Activated CD4-positive, alpha-beta memory T cell treated with anti-CD3 and anti-CD28 coated beads, Interleukin-2, amount 10 ng/mL, durations not matched to agents 7 days and 5 days (primary cell): ENCODE measurements at places on chromosomes 2 and 18. TPM values are rescaled to one million over a fixed set of nuclear protein-coding genes. Genes with fewer than 3 reads are reported as not detected.
A peak's percentile ranks its signal among the peaks of the same experiment; 100 is the strongest.

GRCh38 chr2:84768840-84769239, 112.0 kb downstream of the TRABD2A start:
- H3K4me1 ChIP-seq: peaks cover 2% of the 10 kb centered on the region
- H3K27me3 ChIP-seq: no peaks in the 10 kb centered on the region
- no peak for DNase-seq
- H3K27ac ChIP-seq: no peak overlapping the region
- H3K36me3 ChIP-seq: peaks cover 10% of the 10 kb centered on the region

- peaks cover 13% of the 10 kb centered on the region for H3K27me3 ChIP-seq
- no peaks in the 10 kb centered on the region for H3K36me3 ChIP-seq
- no peaks in the 10 kb centered on the region for H3K4me1 ChIP-seq
- H3K27ac ChIP-seq: no peak overlapping the region
- H3K4me3 ChIP-seq: no peak overlapping the region
- DNase-seq: no peak
These were observed 167.2 kb upstream of the RBBP8 start for GRCh38 chr18:22765896-22766295.

- H3K27ac ChIP-seq: peak overlapping the region; percentile 88
- peak overlapping the region; percentile 79 for H3K4me3 ChIP-seq
- peaks cover 8% of the 10 kb centered on the region for H3K36me3 ChIP-seq
- no peaks in the 10 kb centered on the region for H3K27me3 ChIP-seq
- DNase-seq: no peak
These were observed 400.6 kb upstream of the ID2 start for GRCh38 chr2:8281234-8281633.

- H3K36me3 ChIP-seq: no peaks in the 10 kb centered on the region
- no peaks in the 10 kb centered on the region for H3K4me1 ChIP-seq
- H3K27me3 ChIP-seq: no peaks in the 10 kb centered on the region
- no peak overlapping the region for H3K4me3 ChIP-seq
- no peak for DNase-seq
These were observed 180.2 kb upstream of the SMIM21 start for GRCh38 chr18:75607701-75608100.

DNA sequence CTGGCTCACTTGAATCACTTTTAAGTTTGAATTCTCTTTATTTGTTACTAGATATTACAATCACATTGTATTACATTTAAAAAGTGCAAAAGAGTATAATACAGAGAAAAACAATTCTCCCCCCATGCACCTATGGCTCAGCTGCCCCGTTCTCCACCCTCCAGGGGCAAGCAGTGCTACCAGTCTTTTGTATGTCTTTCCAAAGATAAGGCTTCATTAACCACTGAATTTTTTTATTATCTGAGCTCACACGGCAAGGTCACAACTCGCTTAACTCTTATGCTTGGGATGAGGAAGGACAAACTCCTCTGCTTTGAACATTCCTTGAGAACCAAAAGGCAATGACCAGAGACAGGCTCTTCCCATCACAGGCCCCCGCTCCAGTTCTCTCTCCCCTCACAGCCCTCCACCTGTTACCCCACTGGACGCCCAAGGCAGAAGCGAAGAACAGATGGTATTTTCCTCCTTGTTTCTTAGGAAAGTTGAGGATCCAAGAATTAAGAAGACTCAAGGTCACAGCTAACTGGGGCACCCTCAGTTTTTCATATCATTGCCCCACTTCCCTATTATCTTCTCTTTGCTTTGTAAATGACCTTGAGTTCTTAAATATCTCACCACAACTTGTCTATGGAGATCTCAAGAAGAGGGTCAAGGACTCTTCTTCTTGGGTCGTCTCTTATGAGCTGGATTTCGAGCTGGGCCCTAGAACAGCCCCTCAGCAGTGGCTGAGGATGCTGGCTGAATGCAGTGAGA, 30.1 kb downstream of the SH2D6 start:
- no peaks in the 10 kb centered on the region for H3K4me1 ChIP-seq
- no peaks in the 10 kb centered on the region for H3K27me3 ChIP-seq
- no peak for DNase-seq
- H3K27ac ChIP-seq: no peak overlapping the region
- H3K36me3 ChIP-seq: no peaks in the 10 kb centered on the region

GRCh38 chr2:189836644-189837043, 52.4 kb downstream of the PMS1 start:
- DNase-seq: no peak
- no peak overlapping the region for H3K4me3 ChIP-seq
- H3K27me3 ChIP-seq: no peaks in the 10 kb centered on the region
- H3K27ac ChIP-seq: no peak overlapping the region
- H3K36me3 ChIP-seq: peaks cover 16% of the 10 kb centered on the region

- H3K27me3 ChIP-seq: no peaks in the 10 kb centered on the region
- H3K27ac ChIP-seq: no peak overlapping the region
- H3K36me3 ChIP-seq: no peaks in the 10 kb centered on the region
- no peak overlapping the region for H3K4me3 ChIP-seq
- no peak for DNase-seq
- no peaks in the 10 kb centered on the region for H3K4me1 ChIP-seq
These were observed 65.0 kb upstream of the MFF start for GRCh38 chr2:227260041-227260440.

DNA sequence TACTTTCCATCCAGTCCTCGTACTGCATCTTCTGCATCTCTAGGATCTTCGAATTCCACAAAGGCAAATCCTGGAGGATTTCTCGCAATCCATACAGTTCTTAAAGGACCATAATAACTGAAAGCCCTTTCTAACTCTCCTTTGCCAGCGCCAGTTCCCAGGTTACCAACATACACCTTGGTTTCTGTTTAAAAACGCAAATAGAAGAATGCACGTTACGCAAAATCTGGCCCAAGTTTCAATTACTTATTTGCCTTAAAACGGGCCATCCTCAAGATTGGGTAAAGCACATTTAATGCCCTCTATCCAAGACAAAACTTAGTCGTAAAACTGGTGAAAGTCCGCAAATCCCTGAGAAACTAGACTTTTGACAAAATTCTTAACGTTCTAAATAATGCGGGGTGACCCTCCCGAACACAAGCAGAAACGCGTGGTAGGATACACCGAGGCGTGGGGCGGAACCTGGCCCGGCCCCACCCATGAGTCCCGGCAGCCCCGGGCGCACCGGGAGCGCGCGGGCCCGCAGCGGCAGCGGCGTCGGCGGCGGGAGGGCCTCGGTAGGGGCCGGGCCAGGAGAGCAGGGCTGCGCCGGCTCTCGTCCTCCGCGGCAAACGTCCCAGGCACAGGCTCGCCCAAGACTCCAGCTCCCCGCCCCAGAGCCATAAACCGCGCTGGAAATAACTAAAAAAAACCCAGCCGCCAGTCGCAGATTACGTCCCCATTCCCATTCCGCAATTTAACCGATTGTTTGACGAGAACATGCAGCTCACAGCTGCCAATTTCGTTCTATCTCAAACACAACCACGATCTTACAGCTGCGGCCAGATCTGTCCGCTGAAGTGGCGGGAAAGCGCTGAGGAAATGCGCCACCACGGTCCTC, 910 bp downstream of the SRSF7 start:
- H3K27me3 ChIP-seq: no peaks in the 10 kb centered on the region
- peak; percentile 66 for DNase-seq
- H3K27ac ChIP-seq: peak overlapping the region; percentile 98
- peak overlapping the region; percentile 97 for H3K4me3 ChIP-seq

DNA sequence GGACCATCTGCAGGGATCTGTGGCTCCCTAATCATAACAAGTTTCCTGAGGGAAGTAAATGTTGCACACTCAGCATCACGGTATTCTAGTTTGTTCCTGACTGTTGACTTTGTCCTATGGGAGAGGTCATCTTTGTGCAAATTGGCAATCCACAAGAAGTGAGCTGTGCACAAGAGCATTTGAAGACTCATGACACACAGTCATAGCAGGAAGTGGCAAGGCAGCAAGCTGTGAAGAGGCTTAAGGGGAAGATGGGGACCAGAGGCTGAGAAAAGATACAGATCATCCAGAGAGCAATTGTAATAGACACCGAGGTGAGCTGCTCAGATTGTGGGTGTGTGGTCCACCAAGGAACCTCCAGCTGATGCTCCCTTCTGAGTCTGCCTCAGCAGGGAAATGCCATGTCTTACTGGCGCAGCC, 2.7 kb downstream of the TNP1 start:
- no peaks in the 10 kb centered on the region for H3K36me3 ChIP-seq
- peaks cover 19% of the 10 kb centered on the region for H3K4me1 ChIP-seq
- H3K27ac ChIP-seq: no peak overlapping the region
- H3K27me3 ChIP-seq: peaks cover 4% of the 10 kb centered on the region
- no peak overlapping the region for H3K4me3 ChIP-seq

DNA sequence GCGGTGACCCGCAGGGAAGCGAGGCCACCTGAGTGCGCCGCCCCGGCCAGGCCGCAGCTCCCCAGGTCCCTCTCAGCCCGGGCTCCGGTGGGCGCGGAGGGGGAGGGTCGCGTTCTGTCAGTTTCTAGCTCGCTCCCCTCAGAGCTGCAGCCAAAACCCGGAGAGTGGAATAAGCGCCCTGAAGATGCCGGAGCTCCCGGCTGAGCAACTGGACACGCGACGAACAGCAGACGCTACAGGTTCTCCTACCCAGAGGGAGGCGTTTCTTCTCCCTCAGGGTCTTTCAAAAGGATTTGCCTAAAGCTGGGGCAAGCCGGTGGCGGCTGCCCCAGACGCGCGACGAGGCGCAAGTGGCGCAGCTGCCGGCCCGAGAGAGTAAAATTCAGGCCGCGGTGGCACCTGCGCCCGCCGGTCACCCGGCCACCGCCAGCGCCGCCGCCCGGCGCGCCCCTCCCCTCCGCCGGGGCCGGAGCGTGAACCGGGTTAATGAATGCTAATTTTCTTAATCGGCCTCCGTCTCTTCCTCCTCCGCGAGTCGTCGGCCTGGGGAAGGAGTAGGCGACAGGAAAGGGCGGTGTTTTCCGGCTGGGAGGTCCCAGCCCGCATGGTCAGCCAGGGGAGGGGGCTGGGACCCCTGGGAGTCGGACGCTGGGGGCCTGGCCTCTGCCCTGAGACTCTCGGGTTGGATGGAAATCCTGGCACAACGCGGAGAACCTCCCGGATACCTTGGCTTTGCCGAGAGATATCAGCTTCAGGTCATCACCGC, 845 bp upstream of the CDC42EP3 start:
- DNase-seq: peak; percentile 74
- H3K27me3 ChIP-seq: no peaks in the 10 kb centered on the region
- peak overlapping the region; percentile 81 for H3K4me3 ChIP-seq
- H3K36me3 ChIP-seq: peaks cover 32% of the 10 kb centered on the region

Gene EPB41L3
- 0.86 TPM for total RNA-seq

Gene SP100
- total RNA-seq: 351 TPM
